ENCODE measurements at places on chromosomes 6 and 20.
A peak's percentile ranks its signal among the peaks of the same experiment; 100 is the strongest.

- no peak for DNase-seq
Measured at GRCh38 chr6:80330961-80331360, 224.5 kb downstream of the BCKDHB start.

GRCh38 chr20:4881006-4881730 is 120.1 kb downstream of the SLC23A2 start:
- DNase-seq: no peak

GRCh38 chr6:15698471-15698870 is 35.6 kb upstream of the DTNBP1 start:
- DNase-seq: no peak

DNA sequence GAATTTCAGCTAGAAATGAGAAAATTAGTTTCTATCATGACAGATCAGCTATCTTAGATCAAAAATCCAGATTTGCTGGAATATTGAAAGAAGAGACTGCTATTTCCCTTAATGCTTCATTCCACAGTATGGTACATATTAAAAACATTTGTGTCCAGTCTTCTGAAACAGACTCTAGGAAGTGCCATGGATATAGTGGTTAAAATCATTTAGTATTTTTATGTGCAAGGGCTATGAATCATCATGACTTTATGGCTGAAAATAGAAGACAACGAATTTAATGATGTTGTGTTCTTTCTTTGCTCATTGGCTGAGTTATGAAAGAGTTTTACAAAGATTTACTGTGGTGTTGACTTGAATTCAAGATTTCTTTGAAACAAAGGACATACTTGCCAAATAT is 146.6 kb downstream of the ANKRD60 start:
- DNase-seq: peak; percentile 70

GRCh38 chr20:32482442-32483261 is 102.5 kb downstream of the NOL4L start:
- peak; percentile 59 for DNase-seq

DNA sequence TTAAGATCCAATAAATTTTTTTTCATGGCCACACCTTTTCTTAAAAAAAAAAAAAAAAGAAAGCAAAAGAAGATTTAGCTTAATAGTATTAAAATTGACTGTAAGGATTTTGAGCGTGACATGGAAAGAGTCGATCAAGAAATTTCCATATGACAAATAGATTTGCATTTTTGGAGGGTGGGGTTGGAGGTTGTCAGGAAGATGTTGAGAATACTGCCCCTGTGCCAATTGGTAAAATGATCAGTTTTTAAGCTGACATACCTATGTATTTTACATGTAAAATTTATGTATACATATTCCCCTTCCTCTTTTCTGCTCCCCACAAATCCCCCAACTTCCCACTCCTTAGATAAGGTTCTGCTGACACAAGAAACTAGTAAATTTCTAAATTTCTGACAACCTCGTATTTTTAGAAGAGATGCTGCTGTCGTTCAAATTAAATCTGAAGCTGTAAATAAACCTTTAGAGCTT is 520.9 kb downstream of the CD83 start:
- no peak for DNase-seq

GRCh38 chr20:33391722-33392415 is 9.4 kb downstream of the CDK5RAP1 start:
- DNase-seq: peak; percentile 88

- DNase-seq: peak; percentile 83
Measured at GRCh38 chr6:138161338-138162110, at the start of gene ARFGEF3. ARFGEF3 (plus strand) TSS chr6:138161939; CDS start chr6:138162087, 148 bp downstream.

DNA sequence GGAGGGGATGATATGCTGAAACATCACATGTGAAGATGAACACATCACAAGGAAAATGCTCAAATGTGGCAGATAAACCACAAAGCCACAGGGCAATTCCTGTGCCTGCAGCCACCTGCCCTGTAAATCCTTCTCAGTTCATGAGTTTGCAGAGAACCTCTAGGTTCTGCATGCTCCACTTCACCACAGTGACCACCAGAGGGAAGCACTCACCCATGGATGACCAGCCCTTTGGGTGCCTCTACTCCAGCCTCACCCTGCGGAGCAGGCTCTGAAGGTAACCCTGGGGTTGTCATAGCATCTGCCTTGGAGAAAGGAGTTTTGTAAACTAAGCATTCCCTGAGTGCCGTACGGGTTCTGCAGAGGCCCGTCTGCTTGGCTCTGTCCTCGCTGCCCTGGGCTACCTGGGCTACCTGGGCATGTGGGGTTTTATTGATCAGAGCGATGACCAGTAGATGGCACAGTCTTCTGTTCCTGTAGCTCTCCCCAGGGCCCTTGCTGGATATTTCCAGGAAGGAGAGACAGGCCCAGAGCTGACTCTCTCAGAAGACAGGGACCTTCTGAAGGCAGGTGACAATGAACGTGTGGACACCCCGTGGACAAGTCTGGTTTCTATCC is 31.7 kb upstream of the CST1 start:
- DNase-seq: peak; percentile 52

DNA sequence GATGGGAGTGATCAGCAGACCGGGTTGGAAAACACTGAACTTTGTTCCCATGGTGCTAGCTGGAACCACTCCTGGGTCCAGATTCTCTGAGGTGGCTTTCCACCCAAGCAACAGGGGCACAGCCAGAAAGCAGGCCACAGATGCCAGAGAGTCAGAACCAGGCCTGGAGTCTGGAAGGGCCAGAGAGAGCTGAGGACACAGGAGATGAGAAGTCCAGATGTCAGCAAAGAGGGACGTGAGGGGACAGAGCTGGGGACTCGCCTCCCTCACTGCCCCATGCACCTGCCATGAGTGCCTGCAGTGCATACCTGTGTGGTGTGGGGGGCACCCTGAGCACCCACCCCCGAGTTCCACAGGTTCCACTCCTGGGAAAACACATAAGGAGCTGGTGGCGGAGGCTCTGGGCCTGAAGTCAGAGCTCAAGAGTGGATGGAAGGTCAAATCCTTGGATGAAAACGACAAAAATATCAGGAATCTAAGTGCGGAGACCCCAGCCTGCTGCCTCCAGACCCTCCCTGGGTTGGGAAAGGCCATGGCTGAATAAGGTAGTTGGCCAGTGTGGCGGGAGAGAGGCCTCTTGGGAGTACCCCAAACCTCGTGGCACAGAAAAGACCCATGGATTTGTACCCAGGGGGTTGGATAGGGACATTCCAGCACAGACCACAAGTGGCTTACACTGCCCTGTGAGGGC is 224.2 kb downstream of the SYNDIG1 start:
- no peak for DNase-seq

DNA sequence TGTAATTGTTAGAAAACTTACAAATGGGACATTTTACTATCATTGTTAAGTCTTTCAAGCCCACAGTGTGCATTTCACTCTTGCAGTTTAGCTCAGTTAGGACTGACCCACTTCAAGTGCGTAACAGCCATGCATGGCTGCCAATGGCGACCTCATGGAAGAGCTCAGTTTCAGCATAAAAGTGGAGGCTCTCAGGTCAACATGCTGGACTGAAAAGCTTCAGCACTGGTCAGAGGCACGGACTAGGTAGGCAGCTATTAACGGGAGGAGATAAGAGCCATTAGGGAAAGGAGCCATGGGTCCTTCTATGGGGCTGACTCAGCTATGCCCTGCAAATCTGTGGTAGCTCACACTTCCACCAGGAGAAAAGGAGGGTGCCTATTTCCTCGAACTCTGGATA is 101.8 kb downstream of the TTLL2 start:
- no peak for DNase-seq

- no peak for DNase-seq
Measured at GRCh38 chr20:25242231-25242630, 5.7 kb upstream of the PYGB start.

DNA sequence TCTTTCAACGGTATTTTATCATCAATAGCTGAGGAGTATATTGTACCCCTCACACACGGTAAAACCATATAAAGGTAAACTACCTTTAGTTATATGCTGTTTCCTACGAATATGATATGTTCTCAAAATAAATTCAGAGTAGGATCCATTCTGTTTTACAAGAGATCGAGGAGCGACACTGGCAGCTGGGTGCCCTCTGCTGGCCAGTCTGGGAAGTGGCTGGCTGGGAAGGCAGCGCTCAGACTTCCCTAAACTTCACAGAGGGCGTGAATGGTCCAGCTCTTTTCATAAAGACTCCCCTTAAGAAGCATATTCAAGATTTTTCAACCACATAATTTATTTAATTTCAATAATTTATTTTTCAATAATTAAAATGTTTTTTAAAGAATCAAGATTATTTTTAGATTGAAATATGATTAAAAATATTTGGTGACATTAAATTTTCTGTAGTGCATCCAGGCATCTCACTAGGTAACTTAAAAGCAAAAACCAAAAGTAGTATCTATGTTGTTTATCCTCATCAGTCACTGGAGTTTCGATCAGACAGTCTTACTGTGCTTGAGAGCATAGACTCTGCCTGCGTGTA is 187.5 kb upstream of the PDE10A start:
- DNase-seq: peak; percentile 86

DNA sequence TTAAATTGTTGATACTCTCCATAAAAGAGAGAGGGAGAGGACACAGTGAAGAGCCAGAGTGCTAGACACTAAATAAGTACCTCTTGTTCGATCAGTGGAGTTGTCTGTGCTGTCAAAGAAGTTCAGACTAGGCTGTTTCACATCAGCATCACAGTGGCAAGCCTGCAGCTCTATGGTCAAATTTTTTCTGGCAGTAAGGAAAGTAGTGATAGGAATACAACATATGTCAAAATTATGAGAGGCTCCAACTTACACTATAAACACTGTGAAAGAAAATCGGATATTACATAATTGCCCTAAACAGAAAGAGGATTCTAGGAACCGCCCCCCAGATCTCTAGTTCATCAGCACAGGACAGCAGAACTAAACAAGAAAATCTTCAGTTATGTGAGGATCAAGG is 23.1 kb downstream of the DNAH8 start:
- no peak for DNase-seq

DNA sequence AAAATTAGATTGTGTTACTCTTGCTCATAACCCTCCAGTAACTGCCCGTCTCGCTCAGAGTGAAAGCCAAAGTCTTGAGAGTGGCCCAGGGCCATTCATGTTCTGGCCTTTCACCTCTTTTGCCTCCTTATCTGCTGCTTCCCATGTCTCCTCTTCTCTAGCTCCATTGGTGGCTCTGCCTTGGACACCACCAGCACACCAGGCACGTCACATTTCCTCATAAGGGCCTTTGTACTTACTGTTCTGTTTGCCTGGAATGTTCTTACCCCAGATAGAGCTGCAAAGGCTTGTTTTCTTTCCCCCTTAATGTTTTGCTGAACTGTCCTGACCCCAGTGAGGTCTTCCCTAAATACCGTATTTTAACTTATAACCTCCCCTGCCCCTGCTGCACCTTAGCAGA is 29.3 kb downstream of the MCM8 start:
- DNase-seq: no peak

- DNase-seq: no peak
Measured at GRCh38 chr6:157552081-157552747, 171.2 kb downstream of the ZDHHC14 start.

DNA sequence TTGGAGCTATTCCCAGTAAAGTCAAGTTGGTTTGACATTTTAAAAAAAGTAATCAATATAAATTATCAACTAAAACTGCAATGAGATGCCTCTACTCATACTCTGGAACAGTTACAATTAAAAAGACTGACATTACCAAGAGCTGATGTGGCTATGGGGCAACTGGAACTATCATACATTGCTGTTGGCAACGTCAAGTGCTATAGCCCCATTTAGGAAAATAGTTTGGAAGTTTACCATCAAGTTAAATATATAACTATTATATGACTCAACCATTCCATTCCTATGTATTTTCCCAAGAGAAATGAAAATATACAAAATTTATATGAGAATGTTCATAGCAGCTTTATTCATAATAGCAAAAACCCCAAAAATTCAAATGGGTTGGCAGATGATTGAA is 111.4 kb upstream of the HDGFL1 start:
- DNase-seq: no peak

- DNase-seq: no peak
Measured at GRCh38 chr20:8913456-8913855, 155.4 kb upstream of the PLCB4 start.

- no peak for DNase-seq
Measured at GRCh38 chr6:150037526-150038201, 12.3 kb upstream of the RAET1L start.

DNA sequence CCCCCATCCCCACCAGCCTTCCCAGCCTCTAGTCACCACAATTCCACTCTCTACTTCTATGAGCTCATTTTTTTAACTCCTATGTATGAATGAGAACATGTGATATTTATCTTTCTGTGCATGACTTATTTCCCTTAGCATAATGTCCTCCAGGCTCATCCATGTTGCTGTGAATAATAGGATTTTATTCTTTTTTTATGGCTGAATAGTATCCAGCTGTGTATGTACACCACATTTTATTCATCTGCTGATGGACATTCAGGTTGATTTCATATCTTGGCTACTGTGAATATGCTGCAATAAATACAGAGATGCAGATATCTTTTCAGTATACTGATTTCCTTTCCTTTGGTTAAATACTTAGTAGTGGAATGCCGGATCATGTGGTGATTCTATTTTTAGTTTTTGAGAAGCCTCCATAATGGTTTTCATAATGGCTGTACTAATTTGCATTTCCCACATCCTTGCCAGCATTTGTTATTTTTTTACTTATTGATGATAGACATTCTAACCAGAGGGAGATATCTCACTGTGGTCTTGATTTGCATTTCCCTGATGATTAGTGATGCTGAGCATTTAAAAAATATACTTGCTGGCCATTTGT is 194.9 kb downstream of the PACRG start:
- DNase-seq: no peak

- no peak for DNase-seq
Measured at GRCh38 chr6:19342616-19343015, 494.6 kb upstream of the ID4 start.

DNA sequence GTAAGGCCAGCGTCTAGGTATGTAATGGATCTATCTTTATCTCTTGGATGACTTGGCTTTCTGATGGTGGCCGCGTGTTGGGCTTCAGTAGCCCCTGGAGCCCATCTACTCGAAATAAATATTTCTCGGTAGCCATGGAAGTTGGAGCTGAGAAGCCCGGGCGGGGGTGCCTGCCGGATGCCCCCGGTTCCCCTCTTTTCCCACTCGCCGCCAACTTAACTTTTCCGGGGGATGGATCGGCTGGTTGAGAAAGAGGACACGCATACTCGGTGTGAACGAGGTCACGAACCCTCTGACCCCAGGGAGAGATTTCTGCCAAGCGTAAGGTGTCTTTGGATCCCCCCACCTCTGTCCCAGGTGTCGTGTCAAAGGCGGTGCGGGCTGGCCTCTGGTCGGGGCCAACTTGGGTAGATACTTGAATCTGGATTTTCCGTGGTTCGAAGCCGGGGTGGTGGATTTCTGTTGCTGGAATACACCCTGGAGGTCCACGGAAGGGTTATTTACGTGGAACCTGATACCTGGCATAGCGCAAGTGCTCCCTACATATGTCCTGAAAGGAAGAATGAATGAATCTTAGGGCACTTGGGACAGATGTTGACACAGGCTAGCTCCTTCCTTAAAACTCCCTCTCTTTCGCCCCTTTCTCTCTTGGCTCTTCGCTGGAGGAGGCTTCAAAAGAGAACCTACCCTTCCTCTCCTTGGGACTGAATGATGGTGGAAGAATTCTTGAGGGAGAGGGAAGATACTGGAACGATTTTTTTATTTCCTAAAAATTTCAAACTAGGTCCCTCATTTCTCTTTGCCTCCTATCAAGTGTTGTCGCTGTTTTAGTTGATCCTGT is 996 bp downstream of the DOK5 start:
- DNase-seq: no peak
